HEK293T (cell line): ENCODE measurements at places on chromosomes 1 and 21.

DNA sequence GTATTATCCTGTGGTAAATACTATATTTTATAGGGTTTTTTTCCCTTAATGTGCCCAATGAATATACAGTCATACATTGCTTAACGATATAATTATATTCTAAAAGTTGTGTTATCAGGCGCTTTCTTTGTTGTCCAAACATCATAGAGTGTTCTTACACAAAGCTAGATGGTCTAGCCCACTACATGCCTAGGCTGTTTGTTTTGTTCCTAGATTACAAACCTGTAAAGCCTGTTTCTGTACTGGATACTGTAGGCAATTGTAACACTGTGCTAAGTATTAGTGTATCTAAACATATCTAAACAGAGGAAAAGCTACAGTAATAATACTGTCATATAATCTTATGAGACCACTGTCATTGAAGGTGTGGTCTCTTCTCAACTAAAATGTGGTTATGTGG is 242.6 kb upstream of the C1orf105 start:
- no peak for DNase-seq

DNA sequence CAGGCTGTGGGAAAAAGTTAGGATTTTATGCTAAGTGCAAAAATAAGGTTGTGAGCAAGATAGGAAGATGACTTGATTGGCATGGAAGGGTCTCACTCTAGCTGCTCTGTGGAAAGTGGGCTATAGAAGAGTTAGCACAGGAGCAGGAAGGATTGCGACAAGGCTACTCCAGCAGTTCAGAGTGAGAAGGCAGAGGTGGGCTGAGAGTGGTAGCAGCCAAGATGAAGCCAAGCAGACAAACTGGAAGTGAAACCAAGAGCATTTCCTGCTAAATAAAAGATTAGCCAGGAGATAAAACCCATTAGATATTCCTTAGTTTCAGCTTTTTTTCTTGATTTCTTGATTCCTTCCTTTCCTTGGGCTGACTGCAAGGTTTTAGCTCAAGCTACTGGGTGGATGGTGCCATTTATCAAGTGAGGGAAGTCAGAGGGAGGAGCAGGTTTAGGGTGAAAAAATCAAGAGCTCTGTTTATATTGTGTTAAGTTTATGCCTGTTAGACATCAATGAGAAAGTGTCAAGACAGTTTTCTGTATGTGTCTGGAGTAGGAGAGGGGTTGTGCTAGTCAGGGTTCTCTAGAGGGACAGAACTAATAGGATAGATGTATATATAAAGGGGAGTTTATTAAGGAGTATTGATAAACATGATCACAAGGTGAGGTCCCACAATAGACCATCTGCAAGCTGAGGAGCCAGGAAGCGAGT is 33.1 kb upstream of the ZNF644 start:
- no peak for DNase-seq

DNA sequence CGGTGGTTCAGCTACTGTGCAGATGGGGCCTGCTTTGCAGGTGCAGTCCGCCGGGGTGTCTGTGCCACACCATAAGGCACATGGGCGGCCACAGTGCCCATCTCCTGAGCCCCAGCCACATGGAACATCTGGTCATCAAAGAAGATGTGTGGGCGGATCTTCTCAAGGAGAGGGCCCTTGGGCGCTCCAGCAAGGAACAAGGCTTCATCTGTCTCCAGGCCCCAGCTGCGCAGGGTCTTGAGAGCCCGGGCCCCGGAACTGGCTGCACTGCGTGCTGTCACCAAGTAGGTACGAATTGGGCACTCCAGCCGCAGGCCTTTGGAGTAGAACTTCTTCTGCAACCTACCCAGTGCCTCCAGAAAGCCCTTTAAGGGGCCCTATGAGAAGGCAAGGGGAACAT is 12.8 kb downstream of the NT5C1A start:
- no peak for DNase-seq

DNA sequence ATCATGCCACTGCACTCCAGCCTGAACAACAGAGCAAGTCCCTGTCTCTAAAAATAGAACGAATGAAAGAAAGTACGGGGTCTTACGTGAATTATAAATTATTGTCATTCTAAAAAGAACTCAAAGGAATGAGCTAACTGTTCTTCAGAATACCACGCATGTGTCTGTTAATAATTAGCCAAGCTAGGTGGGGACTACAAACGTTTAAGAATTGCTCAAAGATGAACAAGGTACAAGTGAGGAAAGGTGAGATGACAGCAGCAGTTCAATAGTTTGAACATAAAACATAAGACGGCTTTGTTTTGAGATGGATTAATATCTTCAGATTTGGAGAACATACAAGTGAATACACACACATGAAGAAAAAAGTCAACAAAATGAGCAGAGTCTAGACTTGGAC is 79.6 kb downstream of the UBR4 start:
- no peak for DNase-seq

DNA sequence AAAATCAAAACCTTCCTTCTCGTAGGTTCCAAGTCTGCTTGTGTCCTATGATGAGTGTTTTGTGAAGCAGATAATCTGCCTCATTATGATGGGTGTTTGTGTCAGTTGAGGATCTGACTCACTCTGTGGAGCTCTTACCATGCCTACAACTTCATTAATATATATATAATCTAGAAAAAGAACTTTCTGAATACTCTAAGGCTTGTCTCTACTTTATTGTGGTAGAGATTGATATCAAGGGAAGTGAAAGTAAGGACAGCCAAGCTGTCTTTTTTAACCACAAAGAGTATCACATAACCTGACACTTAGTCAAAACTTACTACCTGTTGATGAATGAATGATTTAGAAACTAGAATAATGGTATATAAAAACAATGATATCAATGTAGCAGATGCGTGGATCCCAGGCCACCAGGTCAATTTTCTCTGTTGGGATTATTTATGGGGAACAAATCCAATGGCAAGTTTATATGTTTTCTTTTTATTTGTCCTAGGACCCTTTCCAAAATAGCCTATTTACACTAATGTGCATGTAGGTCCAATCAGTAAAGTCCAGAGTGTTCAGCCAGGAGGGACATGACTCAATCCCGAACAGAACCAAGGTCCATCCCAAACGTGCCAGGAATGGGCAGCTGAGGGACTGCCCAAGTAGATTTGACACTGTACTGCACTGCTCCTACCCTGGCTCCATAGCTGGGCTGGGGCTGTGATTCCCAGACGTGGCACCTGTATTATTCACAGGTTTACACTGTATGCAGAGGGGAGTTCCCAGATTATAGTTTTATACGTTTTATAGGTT is 182.3 kb upstream of the GREM2 start:
- no peak for DNase-seq

DNA sequence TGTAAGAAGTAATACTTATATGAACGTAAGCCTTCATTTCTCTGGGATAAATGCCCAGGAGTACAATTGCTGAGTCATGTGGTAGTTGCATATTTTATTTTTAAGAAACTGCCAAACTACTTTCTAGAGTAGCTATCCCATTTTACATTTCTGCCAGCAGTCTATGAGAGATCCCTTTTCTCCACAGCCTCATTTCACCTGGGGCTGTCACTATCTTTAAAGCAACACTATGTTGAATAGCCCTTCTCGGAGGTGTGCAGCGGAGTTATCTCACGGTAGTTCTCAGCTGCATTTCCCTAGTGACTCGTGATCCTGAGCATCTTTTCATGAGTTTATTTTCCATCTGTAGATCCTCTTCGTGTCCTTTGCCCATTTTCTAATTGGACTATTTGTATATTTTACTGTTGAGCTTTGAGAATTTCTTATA is 93.4 kb downstream of the ADARB1 start:
- no peak for DNase-seq

- DNase-seq = no peak
Observed at GRCh38 chr1:61699911-61700851, 24.8 kb downstream of the TM2D1 start.

- DNase-seq = no peak
Observed at GRCh38 chr1:25723250-25723880, 76.6 kb upstream of the SELENON start.

DNA sequence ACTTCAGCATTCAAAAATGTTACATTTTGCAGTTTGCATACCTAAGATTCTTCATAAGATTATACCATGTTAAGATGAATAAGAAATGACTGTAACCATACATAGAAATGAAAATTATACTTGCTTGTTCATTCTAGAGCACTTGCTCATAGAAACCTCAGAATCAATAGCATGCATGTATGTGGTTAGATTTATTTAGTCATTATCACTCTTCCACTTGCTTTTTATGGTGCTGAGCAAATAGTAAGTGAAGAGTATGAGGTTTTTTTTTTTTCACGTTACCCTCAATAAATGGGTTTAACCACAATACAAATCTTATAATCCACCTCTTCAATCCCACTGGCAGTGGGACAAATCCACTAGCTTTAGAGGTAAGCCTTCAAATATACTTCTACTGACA is 84.7 kb downstream of the LRRC53 start:
- no peak for DNase-seq

DNA sequence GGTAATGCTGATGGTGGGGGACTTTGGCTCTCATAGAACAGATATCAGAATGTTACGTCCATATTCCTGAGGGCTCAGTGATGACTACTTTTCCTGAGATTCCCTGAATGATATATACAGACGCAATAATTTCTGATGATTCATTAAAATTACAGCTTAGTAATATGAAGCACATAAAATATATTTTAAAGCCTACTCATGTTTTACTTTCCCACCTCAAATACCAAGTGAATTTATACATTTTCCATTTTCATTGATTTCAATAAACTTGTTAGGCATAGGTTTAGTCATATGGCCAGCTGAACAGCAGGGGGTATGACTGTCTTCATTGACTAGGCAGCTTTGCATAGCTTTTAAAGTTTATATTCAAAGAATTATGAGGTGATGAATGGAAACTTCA is 26.2 kb upstream of the PDC start:
- DNase-seq = no peak

GRCh38 chr1:57800376-57800775 is 376.5 kb upstream of the DAB1 start:
- DNase-seq = no peak
